ENCODE measurements at places on chromosomes 1 and 21. TPM values are rescaled to one million over a fixed set of nuclear protein-coding genes. Genes with fewer than 3 reads are reported as not detected.

Gene RIPK4
- total RNA-seq, result not detected

Gene ALX3
- not detected for total RNA-seq

Gene ZNF697
- total RNA-seq, result 0.08 TPM

Gene OR2G6
- total RNA-seq, result not detected

Gene CELA2B
- total RNA-seq, result not detected
